ENCODE measurements at places on chromosomes 7 and 10. TPM values are rescaled to one million over a fixed set of nuclear protein-coding genes. Genes with fewer than 3 reads are reported as not detected.

DNA sequence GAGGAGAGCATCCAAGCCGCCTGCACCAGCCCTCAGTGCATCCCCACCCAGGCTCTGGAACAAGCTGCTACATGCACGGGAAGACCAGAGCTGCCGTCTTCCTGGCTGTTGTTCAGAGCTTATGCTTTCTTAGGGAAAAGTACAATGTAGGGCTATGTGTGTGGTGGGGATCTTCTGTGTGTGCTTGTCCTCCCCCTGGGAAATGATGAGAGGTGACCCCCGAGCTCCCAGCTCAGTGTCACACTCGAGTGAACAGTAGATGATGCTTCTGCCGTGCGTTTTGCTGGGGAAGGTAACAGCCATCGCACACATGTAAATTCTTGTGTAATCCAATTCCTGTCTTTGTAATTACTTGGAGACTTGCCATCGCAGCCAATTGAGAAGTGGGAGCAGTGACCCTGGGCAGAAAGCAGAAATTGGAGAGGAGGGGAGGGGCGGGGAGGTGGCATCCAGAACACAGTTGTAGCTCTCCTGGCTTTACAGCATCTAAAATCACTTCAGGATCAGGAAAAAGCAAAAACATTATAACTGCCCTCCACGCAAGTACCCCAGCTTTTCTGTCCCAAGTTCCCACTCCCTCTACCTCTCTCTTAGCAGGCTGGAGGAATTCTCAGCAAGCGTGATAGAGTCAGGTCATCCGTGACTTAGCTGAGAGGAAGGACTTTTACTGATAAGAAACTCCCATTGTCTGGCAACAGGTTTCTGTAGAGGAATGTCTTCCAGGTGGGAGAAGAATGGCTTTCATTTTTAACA lies 149.6 kb downstream of the TCF7L2 start:
- DNase-seq: no peak

DNA sequence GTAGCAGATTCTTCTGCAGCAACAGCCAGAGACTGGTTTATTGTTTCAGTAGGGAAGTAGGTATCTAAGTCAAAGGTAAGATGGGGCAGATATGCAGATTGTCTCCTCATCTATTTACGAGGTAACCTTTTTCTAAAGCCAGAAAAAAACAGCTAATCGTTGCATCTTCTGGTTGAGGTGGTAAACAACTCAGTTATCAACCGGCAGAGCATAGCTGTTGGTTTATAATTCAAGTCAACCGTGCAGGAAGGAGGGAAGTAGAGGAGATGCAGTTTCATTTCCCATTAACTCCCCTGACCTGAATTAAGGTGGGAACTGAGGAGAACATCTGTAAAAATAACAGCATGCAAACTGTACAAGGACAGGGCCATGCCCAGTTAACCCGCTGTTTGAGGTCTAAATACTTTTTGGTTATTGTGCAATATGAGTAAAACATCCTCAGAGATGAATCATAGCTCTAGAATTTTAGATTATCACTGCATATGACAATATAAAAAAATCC lies 156.5 kb upstream of the ITGB1 start:
- DNase-seq: no peak

DNA sequence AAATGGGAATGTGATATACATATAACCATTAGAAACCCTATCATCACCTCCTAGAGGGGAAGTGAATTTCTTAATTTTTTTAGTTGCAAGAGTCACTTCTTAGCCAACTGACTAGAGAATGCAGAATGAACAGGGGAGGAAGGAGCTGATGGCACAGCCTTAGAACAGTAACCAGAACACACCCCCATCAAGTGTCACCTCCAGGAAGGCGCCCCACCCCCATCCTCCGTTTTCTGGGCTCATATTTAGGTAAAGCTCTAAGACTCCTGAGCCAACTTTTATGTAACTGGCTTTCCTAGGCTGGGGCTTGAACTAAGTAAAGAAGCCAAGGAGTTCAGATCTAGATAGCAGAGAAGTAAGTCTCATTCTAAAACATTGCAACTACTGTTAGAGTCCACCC lies 54.0 kb downstream of the COL17A1 start:
- DNase-seq: no peak

DNA sequence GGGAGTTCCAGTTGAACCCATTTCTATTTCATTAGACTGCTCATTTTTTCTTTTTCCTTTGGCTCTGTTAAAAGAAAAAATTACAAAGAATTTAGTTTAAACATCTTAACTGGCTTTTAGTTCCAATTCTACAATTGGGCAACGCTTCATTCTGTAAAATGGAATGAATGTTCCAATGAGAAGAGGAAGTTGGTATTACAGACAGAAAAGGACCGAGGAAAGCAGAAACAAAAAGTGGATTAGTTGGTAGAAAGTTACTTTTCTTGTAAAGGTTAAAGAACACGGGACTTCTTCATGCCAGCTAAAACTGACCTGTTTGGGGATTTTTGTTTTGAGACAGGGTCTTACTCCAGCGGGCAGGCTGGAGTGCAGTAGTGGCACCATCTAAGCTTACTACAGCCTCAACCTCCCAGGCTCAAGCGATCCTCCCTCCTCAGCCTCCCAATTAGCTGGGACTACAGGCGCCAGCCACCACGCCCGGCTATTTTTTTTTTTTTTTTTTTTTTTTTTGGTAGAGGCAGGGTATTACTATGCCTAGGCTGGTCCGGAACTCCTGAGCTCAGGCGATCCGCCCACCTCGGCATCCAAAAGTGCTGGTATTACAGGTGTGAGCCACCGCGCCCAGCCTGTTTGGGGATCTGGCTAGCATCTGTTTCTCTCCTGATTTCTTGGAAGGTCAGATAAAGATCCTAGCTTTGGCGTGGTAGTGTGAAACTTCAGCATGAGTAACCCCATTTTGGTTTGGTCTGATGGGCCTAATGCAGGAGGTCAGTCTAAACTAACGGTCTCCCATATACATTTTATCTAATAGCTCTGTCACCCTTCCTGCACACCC lies 1.3 kb upstream of the VDAC2 start:
- DNase-seq: no peak

- DNase-seq: no peak
These were observed 58.7 kb downstream of the PTEN start for GRCh38 chr10:87921931-87922688.

GRCh38 chr10:59910867-59911266 lies 4.5 kb upstream of the CCDC6 start:
- DNase-seq: no peak

- DNase-seq: no peak
These were observed 1.5 kb downstream of the PAX2 start for GRCh38 chr10:100746784-100747455.

GRCh38 chr7:32117837-32118236 lies 47.6 kb upstream of the PDE1C start:
- no peak for DNase-seq

GRCh38 chr10:28632584-28632945 lies 44.8 kb upstream of the BAMBI start:
- no peak for DNase-seq

DNA sequence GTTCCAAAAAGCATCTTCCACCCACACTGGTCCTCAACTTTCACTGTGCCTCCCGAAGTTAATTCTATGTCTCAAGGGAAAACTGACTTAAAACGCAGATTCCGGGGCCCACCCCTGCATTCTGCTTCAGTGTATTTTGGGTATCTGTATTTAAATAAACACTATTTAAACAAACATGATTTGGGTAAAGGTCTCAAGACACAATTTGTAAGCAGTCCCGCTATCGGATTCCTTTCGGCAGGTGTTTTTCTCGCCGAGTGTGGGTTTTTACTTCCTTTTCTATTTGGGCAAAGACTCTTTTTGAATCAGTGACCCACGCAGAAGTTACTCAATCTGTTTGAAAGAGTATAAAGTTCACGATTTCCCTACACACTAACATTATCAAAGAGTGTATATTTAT lies 1.2 kb downstream of the PDIA4 start:
- no peak for DNase-seq

DNA sequence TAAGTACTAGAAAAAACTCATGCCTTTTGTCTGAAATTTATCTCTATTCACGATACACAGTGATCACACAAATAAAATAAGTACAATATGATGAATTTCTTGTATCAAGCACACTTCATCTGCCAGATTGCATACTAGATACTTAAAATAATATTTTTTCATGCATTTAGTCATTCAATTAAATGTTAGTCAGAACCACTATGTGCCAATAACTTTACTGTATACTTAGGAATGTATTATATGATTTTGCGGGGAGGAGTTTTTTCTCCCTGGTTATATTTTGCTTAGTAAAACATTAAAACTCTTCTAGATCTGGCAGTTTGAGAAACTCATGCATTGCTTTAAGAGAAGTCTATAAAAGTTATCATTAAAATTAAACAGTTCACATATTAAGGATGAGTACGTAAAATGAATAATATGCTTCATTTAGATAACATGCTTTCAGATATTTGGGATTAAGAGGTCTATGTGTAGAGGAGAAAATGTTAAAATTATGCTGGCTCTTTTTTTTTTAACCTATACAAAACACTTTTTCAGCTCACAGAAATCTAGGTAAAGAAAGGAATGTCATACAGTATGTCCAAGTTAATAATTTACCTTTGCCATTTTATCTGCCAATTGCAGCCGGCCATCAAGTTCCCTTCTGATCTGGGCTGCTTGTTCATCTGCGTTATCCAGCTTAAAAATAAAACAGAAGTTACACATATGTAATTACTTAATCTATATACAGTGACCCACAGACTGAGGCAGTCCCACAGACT lies 70.1 kb downstream of the RNF133 start:
- no peak for DNase-seq

DNA sequence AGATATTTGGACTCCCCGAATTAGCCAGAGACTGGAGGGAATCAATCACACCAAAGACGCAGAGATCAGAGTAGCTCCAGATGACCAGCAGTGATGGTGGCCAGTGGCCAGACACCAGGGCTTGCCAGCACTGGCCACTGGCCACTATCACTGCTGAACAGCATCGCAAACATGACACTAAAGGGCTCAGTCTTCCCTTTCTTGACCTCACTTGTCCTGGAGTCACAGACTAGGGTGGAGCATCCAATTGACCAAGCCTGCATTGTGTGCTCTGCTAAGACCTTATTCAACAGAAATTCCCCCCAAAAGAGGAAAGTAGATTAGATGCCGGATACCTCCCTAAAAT lies 234.7 kb downstream of the CREB5 start:
- no peak for DNase-seq

- no peak for DNase-seq
These were observed 502 bp downstream of the ZNF3 start for GRCh38 chr7:100080907-100081534.

- DNase-seq: no peak
These were observed 240.2 kb upstream of the KLF14 start for GRCh38 chr7:130974169-130974568.

DNA sequence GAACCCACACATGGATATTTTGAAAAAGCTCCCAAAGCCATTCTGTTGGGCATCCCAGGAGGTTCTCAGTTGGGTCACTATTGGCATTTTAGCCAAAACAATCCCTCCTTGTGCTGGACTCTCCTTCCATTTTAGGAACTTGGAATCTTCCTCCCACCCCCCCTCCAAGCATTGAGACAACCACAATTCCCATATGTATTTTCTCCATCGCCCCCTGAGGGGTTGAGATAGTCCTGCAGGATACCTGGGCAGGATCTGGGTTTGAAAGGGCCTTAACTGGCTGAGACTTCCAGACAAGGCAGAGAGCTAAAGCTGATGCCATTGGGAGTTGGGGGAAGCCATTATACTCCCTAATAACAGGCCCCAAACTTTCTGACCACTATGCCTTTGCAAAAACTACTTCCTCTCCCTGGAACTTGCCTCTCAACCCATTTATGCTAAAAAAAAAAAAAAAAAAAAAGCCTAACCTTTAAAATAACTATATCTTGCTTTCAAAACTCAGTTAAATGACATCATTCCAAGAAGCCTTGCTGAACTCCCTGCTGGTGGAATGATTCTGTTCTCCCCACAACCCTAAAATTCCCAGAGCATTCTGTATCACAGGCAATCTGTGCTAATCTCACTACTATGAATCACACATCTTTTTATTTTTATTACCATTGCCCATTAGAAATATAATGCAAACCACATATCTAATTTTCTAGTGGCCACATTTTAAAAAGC lies 77.5 kb upstream of the PDE1C start:
- no peak for DNase-seq

GRCh38 chr10:10816447-10816846 lies 201.2 kb upstream of the CELF2 start:
- DNase-seq: no peak

DNA sequence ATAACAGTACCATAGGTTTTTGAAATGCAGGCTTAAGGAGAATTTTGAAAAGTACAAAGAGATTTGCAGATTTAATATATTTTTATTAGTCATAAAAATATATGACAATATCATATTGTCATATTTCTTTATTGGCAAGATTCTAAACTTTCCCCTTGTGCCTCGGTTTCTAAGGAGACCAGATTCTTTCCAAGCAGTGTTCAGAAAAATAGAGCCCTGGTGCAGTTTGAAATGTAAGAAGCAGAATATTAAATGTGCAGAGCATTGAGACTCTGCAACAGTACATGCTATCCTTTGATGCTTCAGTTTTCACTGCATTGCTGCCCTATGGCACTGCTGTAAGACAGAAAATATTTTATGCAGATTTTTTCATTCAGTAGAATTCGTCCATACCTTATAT lies 243.2 kb downstream of the CCDC3 start:
- DNase-seq: no peak

GRCh38 chr10:57168611-57169240 lies 807.7 kb upstream of the ZWINT start:
- no peak for DNase-seq

DNA sequence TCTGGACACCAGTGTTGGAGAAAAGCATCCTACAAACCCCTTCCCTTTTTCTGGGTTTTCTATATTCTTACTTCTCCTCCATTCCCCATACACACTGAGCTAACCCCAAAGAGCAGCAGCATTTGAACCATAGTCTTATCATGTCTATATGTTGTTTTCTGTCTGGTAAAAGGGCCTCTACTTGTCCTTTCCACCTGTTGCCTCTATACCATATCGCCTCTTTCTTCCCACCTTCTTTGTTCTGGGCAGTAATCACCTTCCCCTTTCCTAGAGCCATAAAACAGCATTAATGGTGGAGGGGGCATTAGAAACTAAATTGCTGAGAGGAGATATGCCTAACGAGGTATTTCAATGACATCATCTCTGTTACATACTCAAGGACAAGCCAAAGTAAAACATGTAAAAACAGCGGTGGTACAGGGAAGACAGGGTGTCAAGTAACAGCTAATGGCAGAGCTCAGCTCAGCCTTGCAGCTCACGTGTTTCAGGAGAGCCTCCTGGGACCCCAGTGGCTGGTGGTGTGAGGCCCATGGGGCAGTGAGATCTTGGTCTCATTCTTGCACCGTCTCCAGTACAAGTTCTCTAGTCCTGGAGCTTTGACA lies 20.6 kb downstream of the NPY start:
- no peak for DNase-seq

GRCh38 chr7:47659664-47660462 lies 78.0 kb upstream of the TNS3 start:
- no peak for DNase-seq

GRCh38 chr7:155344618-155345433 lies 47.1 kb downstream of the INSIG1 start:
- DNase-seq: peak; percentile 55

- no peak for DNase-seq
These were observed 24.6 kb downstream of the MDH2 start for GRCh38 chr7:76072243-76073148.

GRCh38 chr10:34808801-34809745 lies 6.0 kb downstream of the PARD3 start:
- no peak for DNase-seq

- no peak for DNase-seq
These were observed 98.1 kb downstream of the GSAP start for GRCh38 chr7:77318019-77318418.

The NEBL gene
- 3.8 TPM for total RNA-seq

The FGL2 gene
- total RNA-seq: 17.4 TPM

The TAS2R4 gene
- 1.9 TPM for total RNA-seq

The WEE2 gene
- not detected for total RNA-seq

The TLX1 gene
- not detected for total RNA-seq

The UTF1 gene
- total RNA-seq: not detected

The FOXI2 gene
- total RNA-seq: not detected

The PLEKHS1 gene
- not detected for total RNA-seq
